ENCODE measurements at places on chromosomes 7 and 10.
A peak's percentile ranks its signal among the peaks of the same experiment; 100 is the strongest.

DNA sequence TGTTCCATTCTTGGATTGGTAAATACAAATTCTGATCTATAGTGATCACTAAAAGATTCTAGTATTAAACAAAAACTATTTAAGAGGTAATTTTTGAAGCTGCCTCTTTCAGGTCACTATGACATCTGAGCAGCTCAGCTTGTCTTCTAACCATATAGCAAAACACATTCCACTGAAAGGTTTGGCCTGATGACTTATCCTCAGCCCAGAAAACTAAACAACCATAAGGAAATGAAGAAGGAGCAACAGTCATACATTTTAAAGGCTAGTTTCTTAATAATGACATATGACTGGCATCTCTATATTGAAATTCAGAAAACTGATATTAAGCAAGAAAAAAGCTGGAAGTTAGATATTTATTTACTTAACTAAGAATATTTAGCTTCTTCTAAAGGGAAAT, 24.6 kb downstream of the NT5C2 start:
- DNase-seq, result no peak

DNA sequence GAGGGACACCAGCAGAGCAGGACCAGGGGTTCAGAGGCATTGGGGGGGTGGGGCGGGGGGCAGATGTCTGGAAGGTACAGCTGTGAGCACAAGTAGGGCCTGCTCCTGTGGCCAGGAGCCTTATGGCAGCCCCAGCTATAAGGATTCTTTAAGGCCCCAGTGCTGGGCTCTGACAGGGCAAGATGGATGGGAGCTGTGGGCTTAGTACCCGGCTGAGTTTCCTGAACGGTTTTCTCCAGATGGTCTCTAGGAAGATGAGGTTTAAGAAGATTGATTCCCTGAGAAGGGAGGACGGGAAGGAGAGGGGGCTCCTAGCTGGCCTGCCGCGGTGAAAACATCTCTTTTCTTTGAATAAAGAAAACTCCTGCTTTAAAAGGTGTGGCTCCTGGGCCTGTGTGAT, 30.1 kb upstream of the COMTD1 start:
- DNase-seq, result no peak

DNA sequence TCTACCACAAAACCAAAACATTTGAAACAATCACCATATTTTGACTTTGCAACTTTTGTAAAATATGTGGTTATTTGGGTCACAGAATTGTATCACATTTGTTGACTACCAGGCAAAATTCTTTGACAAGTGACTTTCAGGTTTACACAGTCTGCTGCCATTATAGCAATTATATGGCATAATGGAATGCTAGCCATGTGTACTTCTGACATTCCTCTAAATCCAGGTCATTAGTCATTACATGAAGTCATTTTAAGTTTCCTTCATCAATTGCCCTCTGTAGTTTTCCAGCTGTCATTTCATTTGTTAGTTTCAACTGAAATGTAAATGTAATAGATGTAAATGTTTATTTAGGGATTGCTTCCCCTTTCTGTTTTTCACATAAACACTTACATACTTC, 137.5 kb downstream of the IMMP2L start:
- no peak for DNase-seq

GRCh38 chr7:123425246-123425645, 109.1 kb downstream of the IQUB start:
- no peak for DNase-seq

DNA sequence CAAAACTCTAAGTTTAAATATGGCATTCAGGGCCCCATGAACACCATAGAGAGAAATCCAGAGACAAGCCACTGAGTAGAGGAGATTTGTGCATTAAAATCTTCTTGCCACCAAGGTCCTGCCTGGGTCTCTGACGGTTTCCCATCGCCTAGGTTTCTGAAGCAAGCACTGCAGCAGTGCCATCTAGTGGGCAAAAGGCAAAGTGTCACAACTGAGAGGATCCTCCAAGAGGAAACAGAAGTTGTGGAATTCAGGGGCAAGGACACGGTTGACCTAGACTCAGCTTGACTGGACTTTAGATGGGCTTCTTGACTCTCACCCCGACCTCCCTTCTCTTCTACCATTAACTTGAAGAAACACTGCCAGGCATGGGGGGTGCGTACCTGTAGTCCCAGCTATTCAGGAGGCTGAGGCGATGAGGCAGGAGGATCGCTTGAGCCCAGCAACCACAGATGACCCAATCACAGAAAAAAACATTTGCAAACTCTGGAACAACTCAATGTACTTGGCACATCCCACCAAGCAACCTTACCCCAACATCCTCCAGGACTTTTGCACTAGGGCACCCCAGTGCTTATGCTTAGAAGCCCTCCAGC, 604.1 kb downstream of the GALNT17 start:
- DNase-seq, result peak; percentile 9

- no peak for DNase-seq
These were observed 29.9 kb downstream of the PPP2R2D start for GRCh38 chr10:131930586-131931330.

DNA sequence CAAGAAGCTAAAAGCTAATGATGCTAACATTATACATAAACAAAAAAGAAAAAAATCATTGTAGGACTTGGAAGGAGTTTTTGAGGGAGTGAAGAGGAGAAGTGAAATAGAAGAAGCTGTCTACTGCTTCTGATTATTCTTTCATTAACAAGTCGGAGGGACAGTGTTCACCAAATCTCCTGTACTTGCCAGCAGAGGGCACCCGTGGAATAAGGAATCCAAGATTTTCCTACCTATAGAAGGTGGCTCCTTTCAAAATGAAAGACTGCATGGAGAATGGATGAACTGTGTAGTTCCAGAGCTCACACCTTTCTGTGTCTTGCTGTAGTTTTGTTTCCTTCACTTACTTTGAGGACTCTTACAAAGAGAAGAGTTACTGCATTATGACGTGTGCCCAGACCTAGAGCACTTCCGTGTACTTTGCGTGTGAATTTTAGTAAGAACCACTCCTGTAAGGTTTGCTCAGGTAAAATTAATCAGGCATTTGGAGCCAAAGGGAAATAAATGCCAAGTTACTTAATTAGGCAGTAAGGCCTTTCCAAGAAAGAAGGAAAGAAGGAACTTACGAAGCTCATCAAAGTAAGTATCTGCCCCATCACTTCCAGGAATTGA, 145.1 kb downstream of the SEMA3D start:
- no peak for DNase-seq

DNA sequence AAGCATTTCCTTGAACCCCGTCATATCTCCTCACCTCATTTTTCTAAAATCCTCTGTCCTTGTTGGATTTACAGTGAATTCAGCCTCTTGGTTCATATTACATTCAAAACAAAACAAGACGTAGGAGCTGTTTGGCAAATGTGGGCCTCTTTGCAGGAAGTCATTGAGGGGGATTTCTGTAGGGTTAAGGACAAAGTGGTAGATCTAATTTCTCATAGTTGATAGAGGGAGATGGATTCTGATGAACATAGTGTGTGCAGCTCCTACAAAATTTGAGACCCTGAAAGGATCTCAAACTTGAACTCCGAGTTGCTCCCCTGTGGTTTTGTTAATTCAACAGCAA, 682 bp downstream of the TBXAS1 start:
- no peak for DNase-seq

- no peak for DNase-seq
These were observed 227.6 kb upstream of the IMMP2L start for GRCh38 chr7:111789870-111790269.

DNA sequence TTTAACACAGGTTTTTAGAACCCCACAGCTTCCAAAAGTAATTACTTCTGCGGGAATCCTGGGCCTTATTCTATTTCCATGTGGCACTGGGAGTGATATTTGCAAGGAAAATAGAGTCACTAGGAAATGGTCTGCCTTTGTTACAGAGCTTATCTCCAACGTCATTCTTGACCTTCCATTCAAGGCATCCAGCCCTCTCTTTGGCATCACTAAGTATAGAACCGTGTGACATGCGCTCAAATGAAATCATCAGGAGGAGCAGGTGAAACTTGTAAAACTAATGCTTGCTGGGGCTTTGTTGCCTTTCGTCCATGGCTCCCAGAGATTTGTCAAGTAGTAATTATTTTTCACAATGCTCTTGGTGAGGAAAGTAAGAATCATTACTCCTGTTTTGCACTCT, 73.4 kb downstream of the PAPSS2 start:
- no peak for DNase-seq

- DNase-seq, result no peak
These were observed 78.8 kb upstream of the PRSS1 start for GRCh38 chr7:142670511-142670910.

GRCh38 chr7:105521027-105521716, 899 bp downstream of the PUS7 start:
- DNase-seq, result peak; percentile 16

GRCh38 chr10:19974138-19974537, 157.9 kb downstream of the PLXDC2 start:
- no peak for DNase-seq

DNA sequence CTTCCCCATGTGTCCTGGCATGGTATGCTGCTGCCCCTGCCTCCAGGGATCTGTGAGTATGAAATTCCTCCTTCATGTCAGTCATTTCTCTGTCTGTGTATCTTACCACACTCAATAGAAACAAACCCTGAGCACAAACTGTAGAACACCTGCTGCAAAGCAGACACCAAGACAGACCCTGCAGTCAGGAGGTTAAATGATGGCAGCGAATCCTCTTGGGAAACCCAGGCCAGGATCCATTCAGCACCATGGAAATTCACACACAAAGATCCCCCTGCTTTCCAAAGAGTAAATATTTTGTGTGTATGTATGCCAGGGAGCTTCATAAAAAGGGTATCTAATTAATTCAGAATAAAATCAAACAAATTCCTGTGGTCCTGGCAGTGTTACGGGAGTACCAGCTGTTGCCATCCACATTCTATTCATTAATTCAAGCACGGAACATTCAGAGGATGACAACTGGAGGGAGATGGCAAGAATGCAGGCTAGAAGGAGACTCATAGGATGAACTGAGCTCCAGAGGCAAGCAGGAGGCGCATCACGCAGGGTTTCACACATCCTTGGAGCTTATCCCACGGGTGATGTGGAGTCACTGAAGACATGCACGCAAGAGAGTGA, 14.8 kb downstream of the ITIH5 start:
- DNase-seq, result no peak

Data from activated gamma-delta T cell treated with Interleukin-2 at 50 U/mL for 16 hours (primary cell).